ENCODE measurements at places on chromosomes 4 and X. TPM values are rescaled to one million over a fixed set of nuclear protein-coding genes. Genes with fewer than 3 reads are reported as not detected.
A peak's percentile ranks its signal among the peaks of the same experiment; 100 is the strongest.

GRCh38 chrX:7164174-7164573 is 16.2 kb upstream of the PUDP start:
- DNase-seq: no peak

DNA sequence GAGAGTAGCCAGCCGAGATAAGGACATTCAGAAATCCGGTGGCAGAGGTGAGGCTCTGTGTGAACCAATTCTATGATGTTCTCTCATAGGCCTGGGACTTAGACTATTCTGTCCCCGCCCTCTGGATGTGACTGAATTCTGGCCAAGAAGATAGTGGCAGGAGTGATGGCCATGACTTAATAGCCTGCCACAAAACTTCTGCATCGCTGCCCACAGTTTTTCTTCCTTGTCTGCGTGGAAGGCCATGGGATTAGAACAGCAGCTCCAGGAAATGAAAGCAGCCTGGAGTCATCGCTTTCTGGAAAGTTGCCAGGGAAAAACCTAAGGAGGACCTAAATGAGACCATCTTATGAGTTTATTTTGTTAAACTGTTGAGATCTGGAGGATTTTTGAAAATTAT is 134.7 kb downstream of the F11 start:
- no peak for DNase-seq

DNA sequence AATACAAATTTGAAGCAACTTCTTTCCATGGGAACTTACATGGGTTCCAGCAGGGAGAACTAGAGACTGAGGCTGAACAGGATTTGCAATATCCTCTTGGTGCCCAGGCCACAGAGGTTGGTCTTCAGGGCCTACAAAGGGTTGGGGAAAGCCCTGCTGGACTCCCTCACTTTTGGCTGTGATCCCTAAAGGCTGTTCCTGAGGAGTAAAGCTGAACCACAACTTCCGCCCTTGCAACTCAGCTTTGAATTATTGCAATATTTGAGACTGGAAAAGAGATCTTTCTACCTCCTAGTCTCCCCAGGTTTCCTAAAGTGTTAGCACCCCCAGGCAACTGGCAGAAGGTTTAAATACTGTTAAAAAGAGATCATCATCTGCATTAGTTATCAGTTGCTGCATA is 26.9 kb downstream of the DCHS2 start:
- DNase-seq: no peak

- DNase-seq: no peak
Observed at GRCh38 chr4:28686618-28687017, 1826.0 kb downstream of the STIM2 start.

GRCh38 chrX:7158468-7158990 is 10.6 kb upstream of the PUDP start:
- no peak for DNase-seq

GRCh38 chr4:130747842-130748241 is 1651.9 kb downstream of the C4orf33 start:
- peak; percentile 1 for DNase-seq

GRCh38 chr4:144204431-144204830 is 63.9 kb upstream of the GYPA start:
- DNase-seq: no peak

- no peak for DNase-seq
Observed at GRCh38 chrX:114800719-114801118, 216.7 kb downstream of the IL13RA2 start.

DNA sequence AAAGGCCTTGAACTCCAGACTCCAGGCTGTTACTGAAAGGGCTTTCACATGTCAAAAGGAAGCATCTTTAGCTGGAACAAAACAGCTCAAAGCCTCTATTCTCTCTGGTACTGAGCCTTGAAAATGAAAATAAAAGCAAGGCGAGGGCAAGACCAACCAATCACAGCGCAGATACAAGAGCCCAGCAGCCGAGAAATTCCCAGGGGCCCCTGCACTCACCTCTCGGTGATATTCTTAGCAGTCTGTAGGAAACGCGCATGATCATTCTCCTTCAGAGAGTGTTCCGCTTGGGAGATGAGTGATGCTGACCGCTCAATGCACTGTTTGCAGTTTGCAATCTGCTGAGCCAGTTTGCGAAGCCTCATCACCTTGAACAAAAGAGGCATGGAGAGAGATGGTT is 138.1 kb downstream of the MID1 start:
- DNase-seq: peak; percentile 28

- DNase-seq: no peak
Observed at GRCh38 chr4:164892018-164892417, 15.0 kb downstream of the APELA start.

- DNase-seq: no peak
Observed at GRCh38 chr4:41550308-41550707, 12.4 kb downstream of the LIMCH1 start.

- DNase-seq: no peak
Observed at GRCh38 chr4:1050486-1051213, 39.2 kb downstream of the FGFRL1 start.

- DNase-seq: no peak
Observed at GRCh38 chrX:119816300-119816699, 24.9 kb upstream of the RPL39 start.

DNA sequence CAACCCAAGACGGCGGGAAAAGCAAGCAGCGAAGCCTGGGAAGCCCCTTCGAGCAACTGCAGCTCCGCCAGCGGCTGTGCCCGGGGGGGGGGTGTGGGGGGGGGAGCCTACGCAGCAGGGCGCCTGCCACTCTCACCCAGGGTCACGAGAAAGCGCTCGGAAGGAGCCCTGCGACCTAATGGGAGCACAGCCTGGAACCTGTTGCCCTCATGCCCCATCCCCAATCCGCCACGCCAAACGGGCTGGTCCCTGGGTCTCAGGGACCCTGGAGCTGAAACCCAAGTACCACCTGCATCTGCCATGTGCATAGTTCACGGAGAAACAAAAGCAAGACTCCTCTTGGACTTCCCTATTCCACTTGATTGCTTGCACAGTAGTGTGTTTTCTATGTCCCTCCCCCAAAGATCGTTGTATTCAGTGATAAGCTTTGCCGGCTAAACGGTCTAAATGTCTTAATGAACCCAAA is 359 bp upstream of the GAB3 start:
- DNase-seq: no peak

The GAGE12G gene
- not detected for polyA plus RNA-seq

The MAGEA1 gene
- polyA plus RNA-seq: not detected

The PPARGC1A gene
- polyA plus RNA-seq: 14.2 TPM

The NEXMIF gene
- polyA plus RNA-seq: 14.9 TPM
